ENCODE measurements at places on chromosomes 6 and 20.

GRCh38 chr6:29924731-29925130, 17.6 kb upstream of the HLA-A start:
- DNase-seq, result no peak

DNA sequence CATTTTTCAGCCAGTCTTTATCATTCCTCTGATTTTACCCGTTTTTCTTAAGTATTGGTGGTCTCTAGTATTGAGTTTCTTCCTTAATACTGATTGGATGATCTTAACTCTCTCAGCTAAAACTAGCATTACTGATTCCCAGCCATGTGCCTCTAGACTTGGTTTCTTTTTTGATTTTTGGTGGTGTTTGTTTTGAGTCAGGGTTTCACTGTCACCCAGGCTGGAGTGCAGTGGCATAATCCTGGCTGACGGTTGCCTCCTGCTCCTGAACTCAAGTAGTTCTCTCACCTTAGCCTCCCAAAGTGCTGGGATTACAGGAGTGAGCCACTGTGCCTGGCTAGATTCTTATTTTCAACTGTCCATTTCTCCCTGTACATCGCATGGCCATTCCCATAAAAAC, 24.9 kb downstream of the DPPA5 start:
- DNase-seq, result no peak

- no peak for DNase-seq
These were observed 241.4 kb downstream of the ESR1 start for GRCh38 chr6:152048921-152049320.

GRCh38 chr20:49701241-49701790, 12.4 kb downstream of the B4GALT5 start:
- no peak for DNase-seq

- DNase-seq, result no peak
These were observed 172.8 kb upstream of the CITED2 start for GRCh38 chr6:139547122-139547776.

DNA sequence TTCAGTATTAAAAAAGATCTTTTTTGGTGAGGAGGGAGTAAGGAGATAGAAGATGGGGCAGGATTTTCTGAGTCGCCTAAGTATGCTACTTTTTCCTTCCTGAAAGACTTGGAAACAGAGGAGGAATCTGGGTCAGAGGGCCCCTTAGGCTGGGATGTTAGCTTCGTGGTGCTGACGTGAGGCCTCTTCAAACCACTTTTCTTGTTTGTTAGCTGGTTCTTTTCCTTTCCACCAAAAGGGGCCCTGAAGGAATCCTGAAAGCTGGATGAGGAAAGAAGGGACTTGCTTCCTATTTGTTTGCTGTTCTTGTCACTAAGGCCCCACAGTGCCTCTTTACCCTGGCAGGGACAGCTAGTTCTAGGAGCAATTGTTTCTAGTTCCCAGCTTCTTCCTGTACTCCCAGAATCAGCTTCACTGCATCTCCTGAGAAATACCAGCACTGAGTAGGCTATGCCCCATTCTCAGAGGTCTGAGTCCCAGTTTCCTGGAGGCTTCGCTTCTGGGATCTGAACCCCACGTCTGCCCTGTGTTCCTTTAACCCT, 2.2 kb upstream of the IL20RA start:
- no peak for DNase-seq

GRCh38 chr6:7413151-7413823, 23.7 kb downstream of the RIOK1 start:
- DNase-seq, result no peak

GRCh38 chr6:52779237-52779636, 16.0 kb upstream of the GSTA2 start:
- DNase-seq, result no peak

DNA sequence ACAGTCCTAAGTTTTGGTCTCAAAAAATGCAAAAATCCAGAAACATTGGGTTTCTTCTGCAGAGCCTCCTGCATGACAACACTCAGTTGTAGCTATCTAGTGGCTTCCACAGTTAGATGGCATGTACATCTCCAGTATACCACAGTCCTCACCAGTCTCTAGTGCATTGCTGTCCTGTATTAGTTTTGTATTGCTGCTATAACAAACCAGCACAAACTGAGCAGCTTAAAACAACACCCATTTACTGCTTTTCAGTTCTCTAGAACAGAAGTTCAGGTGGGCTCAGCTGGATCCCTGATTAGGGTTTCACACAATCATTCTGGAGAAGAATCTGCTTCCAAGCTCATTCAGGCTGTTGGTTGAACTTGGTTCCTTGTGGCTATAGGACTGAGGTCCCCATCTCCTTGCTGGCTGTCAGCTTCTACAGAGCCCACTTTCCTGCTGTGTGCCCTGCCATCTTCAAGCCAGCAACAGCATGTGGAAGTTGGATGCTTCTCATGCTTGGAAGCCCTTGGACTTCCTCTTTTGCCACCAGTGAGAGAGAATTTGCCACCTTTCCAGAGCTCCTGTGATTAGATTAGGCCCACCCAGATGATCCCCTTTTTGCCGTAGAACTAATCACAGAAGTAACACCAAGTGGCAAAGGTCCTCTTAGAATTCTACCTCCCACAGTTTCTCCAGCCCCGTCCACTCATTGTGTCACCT, 48.9 kb upstream of the TBC1D7 start:
- no peak for DNase-seq

GRCh38 chr6:131654326-131654725, 17.2 kb downstream of the ENPP3 start:
- DNase-seq, result no peak

DNA sequence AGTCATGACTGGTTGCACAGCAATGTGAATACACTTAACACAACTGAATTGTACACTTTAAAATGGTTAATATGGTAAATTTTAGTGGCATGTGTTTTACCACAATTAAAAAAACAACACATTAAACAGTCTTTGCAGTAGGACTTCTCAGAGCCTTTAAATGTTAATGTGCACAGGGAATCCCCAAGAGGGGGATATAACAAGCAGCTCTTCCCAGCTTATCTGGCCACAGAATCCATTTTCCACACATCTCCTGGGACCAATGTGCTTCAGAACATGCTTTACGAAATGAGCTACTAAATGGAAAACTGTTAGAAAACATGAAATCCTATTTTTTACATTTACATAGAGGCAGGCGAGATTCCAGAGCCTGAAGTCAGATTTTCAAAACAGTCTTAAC, 44.4 kb downstream of the FYN start:
- no peak for DNase-seq

DNA sequence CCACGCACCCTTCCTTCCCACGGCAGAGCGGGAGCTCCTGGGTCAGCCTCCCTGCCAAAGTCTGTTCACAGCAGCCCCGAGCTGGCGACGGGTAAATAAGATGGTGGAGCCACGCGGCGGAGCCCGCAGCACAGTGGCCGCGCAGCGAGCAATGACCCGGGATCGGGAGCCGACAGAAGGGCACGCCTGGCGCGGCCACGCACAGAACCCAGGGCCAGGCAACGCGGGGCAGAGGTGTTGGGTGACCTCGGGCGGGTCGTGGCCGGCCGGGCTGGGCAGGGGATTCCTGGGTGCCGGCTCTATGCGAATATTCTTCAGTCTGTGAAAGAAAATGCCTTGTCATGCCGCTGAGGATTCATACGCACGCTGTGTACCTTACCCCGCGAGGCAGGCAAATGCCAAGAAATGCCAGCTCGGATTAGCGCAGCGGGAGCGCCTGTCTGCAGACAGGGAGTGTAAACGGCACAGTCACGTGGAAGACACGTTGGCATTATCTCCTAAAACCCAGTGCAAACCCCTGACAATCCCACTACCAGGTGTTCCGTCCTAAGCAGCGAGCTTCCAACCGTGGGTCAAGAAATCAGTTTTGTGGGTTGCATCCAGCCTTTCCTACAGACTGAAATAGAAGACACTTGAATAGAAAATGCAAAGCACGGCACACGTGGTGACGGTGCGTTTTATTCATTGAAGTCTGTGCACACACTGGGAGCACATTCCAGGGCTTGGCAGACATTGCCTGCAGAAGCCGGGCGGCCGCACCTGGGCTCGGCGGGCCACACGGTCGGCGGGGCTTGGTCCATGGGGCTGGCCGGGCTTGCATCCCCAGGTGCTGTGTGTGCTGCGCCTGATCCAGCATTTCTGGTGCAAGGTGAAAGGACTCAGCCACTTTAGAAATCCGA, 18.3 kb downstream of the CHRNA4 start:
- no peak for DNase-seq

- no peak for DNase-seq
These were observed 123.3 kb upstream of the NXT1 start for GRCh38 chr20:23227274-23227673.

DNA sequence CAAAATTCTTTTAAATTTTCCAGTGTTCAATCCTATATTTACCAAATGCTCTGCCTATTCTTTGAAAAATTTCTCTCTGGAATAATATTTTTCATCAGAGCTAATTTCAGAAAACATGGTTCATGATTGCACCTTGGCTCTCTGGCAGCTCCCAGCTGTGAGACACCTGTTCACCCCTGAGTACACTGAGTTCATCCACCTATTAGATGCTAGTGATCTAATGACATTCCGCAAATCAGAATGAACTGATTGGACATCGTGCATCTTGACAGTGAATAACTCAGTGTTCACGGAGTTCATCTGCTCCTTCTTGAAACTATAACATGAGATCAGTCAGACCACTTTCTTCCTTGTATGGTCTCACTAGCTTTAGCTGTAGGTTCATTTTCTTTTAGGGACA, 3.9 kb upstream of the SHPRH start:
- DNase-seq, result no peak

GRCh38 chr20:34573541-34574300, 15.2 kb downstream of the MAP1LC3A start:
- no peak for DNase-seq

DNA sequence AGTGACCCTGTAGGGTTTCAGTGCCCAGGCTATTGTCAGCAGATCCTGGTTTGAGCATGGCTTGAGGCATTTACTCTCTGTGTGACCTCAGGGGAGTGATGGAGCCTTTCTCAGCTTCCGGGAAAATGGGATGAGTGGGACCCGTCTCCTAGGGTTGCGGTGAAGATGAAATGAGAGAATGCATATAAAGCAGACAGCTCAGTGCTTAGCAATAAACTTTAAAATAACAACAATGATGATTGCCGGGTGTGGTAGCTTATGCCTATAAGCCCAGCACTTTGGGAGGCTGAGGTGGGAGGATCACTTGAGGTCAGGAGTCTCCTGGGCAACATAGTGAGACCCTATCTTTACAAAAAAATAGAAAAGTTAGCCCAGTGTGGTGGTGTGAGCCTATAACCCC, 106.0 kb upstream of the MTHFD1L start:
- DNase-seq, result no peak

DNA sequence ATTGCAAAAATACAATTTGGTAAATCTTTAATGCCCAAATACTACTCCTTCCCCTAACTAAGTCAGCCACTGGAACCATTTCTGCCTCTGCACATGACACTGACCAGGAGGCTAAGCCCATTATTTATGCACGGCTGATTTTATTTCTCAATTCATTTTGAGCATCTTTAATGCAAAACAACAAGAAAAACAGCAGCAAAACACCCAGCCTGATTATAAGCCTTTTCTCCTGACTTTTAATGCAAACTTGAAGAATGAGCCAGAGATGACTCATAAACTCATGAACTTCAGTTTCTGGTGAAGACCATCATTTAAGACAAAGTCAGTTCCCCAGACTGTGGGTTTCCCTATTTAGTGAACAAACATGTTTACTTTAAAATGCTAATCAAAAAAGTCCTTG, 51.6 kb downstream of the CYP24A1 start:
- DNase-seq, result no peak

Measured in HTR-8/SVneo (cell line).